ENCODE measurements at places on chromosomes 3 and 15.
A peak's percentile ranks its signal among the peaks of the same experiment; 100 is the strongest.

DNA sequence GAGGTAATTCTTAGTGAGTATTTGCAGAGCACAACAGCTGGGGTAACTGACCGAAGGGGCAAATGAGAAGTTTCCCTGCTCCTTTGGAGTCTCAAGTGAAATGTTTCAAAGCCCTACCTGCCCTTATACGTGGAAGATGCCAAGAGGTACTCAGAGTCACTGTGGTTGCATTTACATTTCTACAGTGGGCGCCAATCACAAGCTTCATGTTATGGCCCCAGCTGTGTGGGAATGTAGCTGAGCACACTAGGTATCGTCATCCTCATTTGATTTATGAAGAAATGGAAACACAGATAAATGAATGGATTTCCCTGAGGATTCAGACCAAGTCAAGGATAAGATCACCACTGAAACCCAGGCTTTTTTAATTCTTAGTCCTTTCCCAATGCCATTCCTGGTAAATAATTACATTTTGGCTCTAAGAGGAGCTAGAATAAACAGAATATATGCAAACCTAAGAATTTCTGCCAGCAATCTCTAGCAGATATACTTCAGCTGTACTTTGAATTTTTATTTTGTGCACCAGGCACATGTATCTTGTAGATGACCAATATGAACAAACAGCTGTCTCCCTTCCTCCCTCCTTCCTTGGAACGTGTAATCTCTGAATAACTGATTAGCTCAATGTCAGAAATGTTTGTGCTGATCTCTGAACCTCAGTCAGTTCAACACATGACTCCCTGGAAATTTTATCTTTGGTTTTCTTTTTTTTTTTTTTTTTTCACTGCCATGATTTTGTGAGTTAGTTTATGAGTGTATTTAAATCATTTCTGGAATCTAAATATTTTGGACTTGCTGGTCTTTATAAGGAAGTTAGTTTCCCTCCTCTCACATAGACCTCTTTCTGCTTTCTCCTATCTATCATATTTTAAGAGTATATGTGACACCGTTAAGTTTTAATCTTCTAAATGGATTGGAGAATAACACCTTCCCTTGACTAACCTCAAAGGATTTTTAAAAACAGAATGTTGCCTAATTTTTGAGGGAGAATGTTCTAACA, 69.2 kb downstream of the MAP2K5 start:
- no peak for DNase-seq

- no peak for DNase-seq
These were observed 29.5 kb downstream of the PDE8A start for GRCh38 chr15:85011160-85011571.

GRCh38 chr3:66789580-66790237, 208.4 kb upstream of the KBTBD8 start:
- DNase-seq: peak; percentile 8

- no peak for DNase-seq
These were observed 42.3 kb downstream of the RAB8B start for GRCh38 chr15:63231706-63232105.

DNA sequence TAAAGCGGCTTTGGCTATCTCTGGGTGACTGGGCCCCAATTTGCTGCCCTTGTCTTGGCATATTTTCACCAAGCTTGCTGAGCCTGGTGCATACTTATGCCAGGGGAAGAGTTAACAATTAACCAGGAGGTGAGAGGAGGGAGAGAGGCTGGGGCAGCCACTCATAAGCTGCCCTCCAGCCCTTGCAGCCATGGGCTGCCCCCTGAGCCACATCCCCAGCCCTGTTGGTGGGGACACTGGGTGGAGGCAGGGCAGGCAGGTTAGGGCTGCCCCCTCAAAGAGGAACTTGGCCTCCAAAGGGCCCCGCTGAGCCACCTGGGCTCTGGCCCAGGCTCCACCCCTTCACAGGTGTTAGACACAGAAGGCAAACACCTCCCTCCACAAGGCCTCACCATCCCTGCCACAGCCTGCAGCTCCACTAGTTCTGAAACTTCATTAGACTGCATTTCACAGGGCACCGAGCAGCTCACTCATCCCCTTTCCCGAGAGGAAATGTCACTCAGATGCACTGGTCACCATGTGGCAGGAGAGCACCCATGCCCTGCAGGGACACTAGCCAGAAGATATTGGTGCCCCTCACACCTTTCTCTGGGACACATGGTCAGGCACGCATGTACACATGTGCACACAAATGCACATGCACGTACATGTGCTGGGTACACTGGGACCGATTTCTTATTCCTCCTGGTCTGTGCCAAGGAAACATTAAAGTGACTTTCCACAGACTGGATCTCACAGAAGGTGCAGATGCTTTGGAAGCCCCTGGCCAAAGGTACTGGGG, 20.2 kb downstream of the AMOTL2 start:
- no peak for DNase-seq

DNA sequence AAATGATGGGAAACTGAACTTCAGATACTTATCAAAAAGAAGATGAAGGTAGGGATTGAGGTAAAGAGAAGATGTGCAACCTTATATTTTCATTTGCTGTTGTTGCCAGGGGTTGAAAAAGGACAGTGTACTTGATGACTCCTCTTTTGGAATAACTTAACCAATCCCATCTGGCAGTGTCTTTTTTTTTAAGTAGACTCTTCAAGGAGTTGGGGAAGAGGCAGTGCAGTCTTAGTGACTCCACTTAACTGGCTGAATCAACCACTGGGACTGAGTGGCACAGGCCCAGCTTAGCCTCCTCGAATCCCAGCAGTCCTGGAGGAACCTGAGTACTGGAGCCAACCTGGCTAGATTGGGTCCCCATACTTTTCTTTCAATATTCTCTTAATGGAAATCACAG, 27.3 kb upstream of the FILIP1L start:
- no peak for DNase-seq

GRCh38 chr15:65334586-65335231, 30.2 kb downstream of the RNU5B-1 start:
- DNase-seq: no peak

DNA sequence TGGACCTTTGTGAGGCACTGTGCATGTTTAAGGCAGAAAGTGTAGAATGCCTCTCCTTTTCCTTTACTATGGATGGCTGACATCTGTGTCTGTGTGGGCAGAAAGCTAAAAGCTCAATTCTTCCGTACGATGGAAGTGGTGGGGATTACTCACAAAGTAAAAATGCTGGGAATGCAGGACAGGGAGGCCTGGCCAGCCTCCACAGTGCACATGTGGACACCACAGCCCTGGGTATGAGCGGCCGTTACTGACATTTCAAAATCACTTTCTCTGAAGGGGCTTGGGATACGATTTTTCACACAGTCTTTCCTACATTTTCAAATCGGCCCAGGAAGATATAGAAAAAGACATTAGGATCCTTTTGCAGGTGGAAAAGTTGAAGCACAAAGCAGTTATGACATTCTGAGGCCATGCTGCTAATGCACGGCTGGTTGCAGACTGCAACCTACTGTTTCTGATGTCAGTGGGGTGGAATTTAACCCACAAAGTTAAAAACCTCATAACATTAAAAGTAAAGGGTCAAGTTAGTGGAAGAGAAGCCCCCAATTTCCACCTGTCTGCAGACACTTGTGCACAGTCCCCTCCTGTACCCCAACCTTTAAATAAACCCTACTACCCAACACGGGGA, 27.9 kb downstream of the EHD4 start:
- peak; percentile 92 for DNase-seq

- no peak for DNase-seq
These were observed 97.9 kb upstream of the MEX3B start for GRCh38 chr15:82143390-82144385.

DNA sequence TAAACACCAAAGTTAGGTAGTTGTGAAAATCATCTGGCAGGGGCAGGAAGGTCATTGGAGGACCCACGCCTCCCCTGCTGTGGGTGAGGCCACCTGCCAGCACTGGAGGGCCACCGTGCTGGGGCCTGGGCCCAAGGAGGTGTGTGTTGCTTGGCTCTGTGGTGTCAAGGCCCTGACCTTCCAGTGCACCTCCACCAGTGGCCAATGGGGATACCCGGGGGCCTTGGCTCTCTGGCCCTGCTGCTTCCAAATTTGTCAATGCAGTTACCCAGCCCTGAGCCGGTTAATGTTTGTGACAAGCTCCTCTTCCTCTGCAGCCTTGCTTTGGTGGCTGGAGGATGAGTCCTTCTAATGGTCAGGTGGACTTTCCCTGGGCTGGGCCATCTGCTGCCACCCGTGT, 150.2 kb downstream of the KLF13 start:
- DNase-seq: no peak

DNA sequence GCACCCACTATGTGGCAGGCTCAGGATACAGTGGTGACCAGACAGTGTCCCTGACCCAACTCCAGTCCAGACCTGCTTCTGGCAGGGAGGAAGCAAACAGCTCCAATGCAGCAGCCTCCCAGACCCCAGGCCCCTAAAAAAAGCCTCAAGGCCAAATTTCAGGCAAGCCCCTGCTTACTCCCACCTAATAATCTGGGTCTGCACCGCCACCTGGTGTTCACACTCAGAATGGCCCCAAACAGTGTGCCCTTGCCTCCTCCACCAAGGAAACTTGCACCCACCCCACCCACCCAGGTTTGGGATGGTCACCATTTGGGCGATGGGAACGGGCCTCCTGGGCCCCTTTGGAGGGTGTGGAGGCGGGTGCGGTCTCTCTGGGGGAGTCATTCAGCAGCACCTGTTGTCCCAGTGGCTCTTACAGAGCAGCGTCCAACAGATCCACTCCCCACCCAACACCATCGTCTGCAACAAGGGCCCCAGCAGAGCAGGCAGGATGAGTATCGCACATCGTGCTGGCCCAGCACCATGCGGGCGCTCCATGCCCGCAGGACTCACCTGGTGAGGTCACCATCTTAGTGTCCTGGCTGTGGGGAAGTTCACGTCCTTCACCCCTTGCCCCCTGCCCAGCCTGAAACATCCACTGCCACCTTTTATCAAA, 17.3 kb downstream of the C3orf18 start:
- no peak for DNase-seq

- DNase-seq: no peak
These were observed 28.3 kb downstream of the MITF start for GRCh38 chr3:69767571-69767970.

GRCh38 chr3:12479919-12480427, 4.3 kb upstream of the TSEN2 start:
- DNase-seq: peak; percentile 8

DNA sequence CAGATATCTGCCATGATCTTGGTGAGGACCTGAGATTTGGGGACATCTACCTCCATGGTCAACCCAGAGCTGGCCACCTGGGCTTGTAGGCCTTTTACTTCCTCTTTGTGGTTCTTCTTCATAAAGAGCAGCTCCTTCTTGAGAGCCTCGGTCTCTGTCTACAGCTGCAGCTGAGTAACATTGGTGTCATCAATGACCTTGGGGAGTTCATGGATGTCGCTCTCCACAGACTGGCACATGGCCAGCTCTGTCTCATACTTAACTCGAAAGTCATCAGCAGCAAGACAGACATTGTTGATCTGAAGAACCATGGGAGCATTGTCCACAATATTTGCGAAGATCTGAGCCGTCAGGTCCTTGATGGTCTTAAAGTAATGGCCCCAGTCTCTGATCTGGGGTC, 15.7 kb upstream of the RASA2 start:
- DNase-seq: peak; percentile 39

- DNase-seq: peak; percentile 95
These were observed 29.9 kb downstream of the MBNL1 start for GRCh38 chr3:152298393-152299248.

- DNase-seq: no peak
These were observed 46.1 kb downstream of the NEK10 start for GRCh38 chr3:27323087-27323570.

DNA sequence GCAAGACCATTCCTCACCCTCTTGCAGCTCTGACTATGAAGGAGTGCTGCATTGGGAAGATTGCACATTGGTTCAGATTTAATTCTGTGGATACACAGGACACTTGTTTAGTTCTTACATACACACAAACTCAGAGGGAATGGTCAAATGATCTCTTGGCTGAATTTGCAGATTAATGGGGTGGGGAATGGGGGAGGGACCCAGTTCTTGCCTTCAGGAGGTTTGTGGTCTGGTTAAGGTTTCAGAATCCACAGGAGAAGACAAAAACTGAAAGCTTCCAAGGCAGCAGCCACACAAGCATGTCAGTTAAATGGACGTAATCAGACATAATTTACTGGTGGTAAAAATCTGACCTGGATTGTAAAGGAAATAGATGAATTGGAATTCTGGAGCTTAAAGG, 257.1 kb upstream of the ROPN1 start:
- no peak for DNase-seq

- no peak for DNase-seq
These were observed 695 bp downstream of the RPL32 start for GRCh38 chr3:12840591-12841148.

DNA sequence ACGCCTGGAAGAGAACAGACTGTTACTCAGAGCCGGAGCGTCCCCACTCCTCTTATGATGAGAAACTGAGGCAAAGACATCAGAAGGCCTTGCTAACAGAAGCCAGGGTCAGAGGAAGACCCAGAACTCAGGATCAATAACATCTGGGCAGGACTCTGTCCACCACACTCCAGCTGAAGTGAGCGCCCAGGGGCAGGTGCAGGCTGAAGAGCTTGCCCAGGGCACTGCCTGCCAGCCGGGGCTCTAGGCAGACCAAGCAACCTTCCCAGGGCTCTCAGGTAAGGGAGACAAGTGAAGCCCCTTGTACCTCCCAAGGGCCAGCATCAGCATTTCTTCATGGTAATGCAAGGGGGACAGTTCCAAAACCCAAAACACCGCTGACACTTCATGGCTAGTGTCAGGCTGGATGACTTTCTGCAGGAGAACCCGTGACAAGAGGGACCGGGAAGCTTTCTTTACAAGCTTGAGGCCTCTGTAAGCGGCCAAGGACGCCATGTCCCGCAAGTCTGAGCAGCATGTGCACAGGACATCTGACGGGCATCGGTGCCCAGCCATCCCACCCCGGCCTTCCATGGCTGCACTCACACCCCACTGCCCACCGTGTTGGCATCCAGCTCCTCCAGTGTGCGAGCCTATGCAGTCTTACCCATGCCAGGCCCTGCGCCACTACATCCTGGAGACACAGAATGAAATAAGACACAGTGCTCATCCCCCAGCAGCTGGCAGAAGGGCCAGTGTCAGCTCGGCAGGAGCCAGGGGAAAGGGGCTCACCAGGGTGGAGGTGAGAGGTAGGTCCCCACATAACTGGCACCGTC, 14.1 kb downstream of the XXYLT1 start:
- no peak for DNase-seq

DNA sequence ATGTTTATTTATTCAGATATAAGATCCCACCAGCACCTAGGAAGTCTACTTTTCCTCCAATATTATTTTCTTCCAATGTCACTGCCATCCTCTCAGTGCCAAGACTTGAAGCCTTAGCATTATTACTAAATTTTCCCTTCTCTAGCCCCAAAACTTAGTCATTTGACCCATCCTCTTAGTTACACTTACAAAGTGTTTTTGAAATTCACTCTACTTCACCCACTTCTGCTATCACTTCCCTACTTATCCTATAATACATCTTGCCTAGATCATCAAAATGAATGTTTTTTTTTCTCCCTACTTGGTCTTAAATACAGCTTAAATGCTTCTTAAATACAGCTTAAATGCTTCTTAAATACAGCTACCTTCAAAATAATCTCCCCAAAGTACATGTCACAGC, 376.6 kb downstream of the RSL24D1 start:
- no peak for DNase-seq

DNA sequence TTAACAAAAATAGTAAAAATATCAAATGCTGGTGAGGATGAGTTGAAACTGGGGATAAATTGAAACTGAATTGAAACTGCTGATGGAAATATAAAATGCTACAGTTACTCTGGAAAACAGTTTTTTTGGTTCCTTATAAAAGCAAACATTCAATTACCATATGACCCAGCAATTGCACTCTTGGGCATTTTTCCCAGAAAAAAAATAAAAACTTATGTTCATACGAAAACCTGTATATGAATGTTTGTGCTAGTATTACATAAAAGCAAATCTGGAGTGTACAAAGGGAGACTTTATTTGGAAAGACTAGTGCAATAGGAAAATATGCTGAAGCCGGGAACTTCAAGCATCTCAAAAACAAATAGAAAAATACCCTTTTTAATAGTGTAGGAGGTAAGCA, 857.9 kb upstream of the CADM2 start:
- DNase-seq: no peak

Data from astrocyte (in vitro differentiated cells and primary cell).